Left lung (tissue), 14 donors: ENCODE measurements at places on chromosomes 11 and 22.

GRCh38 chr22:45263463-45264269 lies 21.1 kb upstream of the UPK3A start:
- no peak for DNase-seq

- DNase-seq, result no peak
Measured at GRCh38 chr11:100726680-100727079, 39.6 kb downstream of the ARHGAP42 start.

DNA sequence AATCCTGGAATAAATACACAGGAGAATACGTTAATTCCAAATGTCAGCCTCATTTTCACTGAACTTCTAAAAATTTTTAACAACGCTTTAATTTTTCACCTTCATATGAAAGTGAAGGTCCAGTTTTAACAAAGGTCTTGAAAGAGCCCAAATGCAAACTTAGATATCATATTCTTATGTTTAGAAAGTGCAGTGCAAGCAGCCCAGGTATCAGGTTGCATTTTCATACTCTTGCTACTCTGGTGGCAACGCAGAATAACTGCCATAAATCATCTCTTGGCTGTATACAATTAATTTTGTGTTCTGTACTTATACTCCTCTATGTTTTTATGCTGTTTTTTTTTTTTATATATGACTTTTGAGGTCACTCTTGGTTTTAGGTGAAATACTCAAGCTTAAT lies 496.7 kb upstream of the ARHGAP42 start:
- DNase-seq, result no peak

DNA sequence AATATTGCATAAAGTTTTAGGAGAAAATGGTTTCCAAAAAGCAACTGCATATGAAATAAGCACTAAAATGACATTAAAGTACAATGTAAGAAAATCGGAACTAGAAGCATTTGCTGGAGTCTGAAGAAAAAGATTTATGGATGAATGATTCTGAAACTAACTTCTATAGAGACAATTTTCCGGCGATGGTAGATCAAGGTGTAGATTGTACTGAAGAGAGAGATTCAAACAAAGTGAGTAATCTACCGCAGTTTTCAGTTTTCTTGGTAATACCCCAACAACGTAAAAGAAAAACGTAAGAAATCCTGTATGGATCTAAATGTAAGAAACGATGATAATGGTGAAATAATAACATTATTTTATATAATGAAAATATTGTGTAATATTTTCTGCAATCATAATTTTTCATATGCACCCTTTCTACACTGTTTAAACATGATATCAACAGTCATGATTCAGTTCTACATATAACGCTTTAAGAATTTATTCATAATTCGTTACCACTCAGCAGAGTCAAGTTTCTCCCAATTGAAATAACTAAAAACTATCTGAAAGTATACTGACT lies 1.8 kb upstream of the CDPF1 start:
- no peak for DNase-seq

GRCh38 chr11:111454561-111455192 lies 57.5 kb downstream of the BTG4 start:
- DNase-seq, result no peak
